ENCODE measurements at places on chromosomes 6 and 20. TPM values are rescaled to one million over a fixed set of nuclear protein-coding genes. Genes with fewer than 3 reads are reported as not detected.

Gene ADGRB3
- total RNA-seq: 0.87 TPM

DNA sequence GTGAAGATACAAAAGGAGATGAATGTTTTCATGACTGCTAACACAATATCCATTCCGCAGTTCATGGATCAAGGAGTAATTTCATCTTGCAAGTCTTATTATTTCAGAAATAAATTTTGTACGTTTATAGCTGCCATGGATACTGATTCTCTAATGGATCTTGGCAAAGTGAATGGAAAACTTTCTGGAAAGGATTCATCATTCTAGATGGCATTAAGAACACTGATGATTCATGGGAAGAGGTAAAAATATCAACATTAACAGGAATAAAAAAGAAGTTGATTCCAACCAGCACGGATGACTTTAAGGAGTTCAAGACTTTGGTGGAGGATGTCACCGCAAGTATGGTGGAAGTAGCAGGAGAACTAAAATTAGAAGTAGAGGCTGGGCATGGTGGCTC is 2.8 kb downstream of the HUS1B start:
- peak; percentile 41 for DNase-seq

GRCh38 chr20:53162251-53162835 is 190.2 kb downstream of the TSHZ2 start:
- DNase-seq: peak; percentile 91

Gene MUC21
- not detected for total RNA-seq

- peak; percentile 36 for DNase-seq
These were observed 86.4 kb upstream of the CLDN20 start for GRCh38 chr6:155177363-155177961.

DNA sequence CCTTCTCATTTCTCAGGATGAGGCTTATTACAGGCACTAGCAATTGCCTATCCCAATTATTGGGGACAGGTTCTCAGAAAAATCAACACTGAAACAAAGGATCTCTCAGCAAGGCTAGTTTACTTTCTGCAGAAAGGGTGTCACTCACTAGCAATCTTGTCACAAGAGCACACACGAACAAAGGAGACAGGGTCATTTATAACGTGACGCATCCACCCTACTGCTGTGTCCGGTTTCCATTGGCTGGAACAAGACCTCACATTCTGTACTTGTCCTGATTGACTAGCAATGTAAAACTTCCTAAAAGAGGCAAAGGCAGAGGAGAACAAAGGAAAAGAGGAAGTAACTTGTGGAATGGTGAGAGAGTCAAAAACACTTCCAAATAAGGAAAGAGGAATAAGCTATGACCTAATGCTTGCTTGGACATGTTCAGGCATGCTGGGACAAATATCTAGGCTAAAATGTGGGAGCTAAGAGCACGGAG is 160.2 kb upstream of the STXBP5 start:
- DNase-seq: peak; percentile 27

Gene VGLL2
- total RNA-seq: 1.7 TPM

GRCh38 chr20:9480066-9480465 is 34.3 kb upstream of the LAMP5 start:
- DNase-seq: no peak

DNA sequence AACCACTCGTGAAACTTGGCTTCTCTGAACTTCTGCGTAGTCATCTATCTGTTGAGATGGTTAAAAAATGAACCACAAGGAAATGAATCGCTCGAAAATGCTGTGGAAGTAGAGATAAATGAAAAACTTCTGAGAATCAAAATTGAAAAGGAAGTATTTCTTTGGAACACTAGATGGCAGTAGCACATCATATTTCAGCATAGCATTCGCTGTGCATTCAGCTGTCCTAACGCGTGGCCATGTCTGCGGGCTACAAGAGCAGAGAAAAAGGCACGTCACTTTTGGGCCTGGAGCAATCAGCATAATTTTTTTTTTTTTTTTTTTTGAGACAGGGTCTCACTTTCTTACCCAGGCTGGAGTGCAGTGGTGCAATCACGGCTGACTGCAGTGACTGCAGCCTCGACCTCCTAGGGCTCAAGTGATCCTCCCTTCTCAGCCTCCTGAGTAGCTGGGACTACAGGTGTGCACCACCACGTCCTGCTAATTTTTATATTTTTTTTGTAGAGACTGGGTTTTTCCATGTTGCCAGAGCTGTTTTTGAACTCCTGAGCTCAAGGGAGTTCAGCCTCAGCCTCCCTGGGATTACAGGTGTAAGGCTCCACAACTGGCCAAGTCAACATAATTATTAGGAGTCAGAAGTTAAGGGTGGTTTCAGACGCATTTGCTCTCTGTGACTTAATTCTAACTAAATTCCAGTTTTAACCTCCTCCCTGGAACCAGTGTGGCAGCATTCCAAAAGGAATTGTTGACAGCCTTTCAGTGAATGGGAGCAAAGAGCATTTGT is 8.8 kb upstream of the PERP start:
- DNase-seq: peak; percentile 36

Gene GNL1
- 49.0 TPM for total RNA-seq

Gene NKAPL
- total RNA-seq: not detected

Gene MUCL3
- not detected for total RNA-seq

Gene PROKR2
- not detected for total RNA-seq

DNA sequence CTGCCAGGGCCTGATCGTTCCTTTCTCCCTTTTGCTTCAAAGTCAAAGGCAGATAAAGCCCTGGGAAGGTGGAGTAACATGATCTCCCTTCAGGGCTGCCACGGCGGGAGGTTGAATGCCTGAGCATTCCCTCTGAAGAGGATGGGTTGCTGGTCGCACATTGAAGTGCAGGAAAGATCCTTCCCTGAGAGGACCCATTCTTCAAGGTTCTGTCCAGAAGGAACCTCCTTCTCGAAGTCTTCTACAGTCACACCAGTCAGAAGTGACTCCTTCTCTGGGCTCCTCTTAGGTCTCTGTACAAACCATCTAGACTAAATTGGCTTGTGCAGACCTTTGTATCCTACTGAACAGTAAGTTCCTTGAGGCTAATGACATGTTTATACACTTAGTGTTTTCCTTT is 192.6 kb upstream of the VGLL2 start:
- DNase-seq: no peak

- DNase-seq: no peak
These were observed 82.4 kb downstream of the MAP3K4 start for GRCh38 chr6:161073930-161074329.

DNA sequence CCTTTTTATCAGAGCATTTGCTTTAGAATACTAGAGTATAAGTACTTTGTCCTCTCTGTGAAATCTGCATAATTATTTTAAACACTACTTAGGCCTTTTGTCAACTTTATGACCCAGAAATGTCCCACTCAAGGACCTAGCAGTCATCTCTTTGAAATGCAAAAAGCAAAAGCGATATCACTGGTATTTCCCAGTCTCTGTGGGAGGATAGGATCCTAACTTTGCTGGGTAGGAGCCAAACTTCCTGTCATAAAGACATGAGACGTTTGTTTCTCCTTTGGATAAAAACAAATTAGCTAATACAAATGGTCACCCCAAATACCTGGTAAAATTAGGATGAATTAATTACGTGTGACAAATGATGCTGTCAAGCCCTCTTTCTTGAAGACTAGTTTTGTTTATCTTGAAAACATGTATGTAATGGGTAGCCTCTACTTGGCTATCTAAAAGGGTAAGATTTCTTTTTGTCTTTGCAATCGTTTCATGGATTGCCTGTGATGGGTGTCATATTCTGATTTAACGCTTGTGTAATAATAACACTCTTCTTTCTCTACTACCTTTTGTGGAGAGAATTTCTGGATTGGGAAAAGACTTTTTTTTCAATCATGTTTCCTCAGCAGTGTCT is 36.2 kb downstream of the DCDC2 start:
- peak; percentile 63 for DNase-seq

All from astrocyte (in vitro differentiated cells and primary cell).